ENCODE measurements at places on chromosomes 13 and 19. TPM values are rescaled to one million over a fixed set of nuclear protein-coding genes. Genes with fewer than 3 reads are reported as not detected.

DNA sequence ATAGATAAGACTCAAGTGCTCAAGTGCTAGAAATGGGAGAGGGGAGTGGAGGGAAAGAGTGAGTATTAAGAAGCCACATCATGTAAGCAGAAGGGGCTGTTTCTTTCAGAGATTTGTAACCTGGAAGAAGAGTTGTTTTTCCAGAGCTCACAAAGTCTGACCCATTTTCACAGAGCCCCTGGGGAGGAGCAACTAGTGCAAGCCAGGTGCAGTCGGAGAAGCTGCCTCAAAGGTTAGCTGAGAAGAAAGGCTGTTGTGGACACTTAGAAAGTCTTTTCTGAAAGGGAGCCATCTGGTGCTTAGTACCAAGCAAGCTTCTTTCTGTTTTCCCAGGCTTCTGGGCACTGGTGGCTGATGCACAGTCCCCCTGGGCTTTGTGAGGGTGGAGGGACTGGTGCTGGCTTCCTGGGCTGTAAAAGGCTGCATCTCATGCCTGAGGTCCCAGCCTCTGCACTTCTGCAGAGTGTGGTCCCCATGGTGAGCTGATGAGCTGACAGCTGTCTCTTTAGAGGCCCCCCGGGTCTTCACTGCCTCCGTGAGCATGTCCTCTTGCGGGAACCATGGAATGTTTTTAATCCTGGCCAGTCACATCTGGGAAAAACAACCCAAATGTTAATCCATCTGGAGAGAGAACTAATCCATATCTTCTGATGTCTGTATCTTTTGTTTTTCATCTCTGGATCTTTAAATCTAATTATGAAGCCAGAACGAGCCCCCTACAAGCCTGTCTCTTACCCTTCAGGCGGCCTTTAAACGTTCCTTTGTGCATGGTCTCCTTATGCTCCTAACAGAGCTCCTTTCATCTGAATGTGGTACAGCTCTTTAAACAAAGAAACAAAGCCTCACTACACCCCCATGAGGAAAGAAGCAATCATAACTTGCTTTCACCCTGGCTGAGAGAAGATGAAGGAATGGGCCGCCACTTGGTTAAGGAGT, 40.2 kb downstream of the OLFM4 start:
- no peak for DNase-seq

- no peak for DNase-seq
Observed at GRCh38 chr13:39407786-39408185, 195.2 kb downstream of the LHFPL6 start.

DNA sequence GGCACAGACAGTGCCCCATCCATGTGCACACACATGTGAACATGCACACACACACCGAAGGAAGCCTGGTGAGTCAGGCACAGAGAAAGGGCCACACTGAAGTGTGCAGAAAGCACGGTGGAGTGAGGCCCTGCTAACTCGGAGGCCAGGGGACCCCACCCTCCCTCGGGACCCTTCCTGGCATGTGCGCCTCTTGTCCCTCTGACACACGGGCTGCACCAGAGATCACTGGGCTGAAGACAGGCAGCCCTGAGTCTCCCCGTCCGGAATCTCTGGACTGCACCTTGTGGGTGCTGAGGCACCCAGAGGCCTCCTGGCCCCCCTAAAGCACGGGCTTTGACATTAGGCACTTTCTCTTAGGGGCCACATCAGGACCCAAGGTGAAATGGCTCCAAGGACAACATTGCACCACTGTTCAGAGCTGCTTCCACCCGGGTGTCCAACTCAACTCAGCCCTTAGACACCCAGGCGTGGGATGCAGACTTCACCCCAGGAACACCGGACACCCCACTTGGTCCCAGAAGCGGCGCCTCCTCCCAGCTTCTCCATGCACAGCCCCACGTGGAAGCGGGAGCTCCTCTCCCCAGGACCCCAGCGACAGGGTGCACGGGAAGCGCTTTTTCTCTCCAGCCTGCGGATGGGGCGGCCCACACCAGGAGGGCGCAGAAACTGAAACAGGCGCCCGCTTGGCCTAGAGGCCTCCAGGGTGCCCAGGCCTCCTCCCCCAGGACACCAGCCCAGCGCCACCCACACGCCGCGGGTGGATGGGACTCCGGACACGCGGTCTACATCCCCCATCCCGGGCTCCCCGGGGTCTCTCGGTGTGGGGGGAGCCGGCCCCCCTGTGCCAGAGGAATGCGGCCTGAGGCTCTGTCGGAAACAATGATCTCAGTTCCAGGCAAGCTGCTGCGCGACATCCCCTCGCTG, 90.2 kb downstream of the SPACA7 start:
- no peak for DNase-seq

GRCh38 chr13:110062077-110062776, 244.7 kb downstream of the COL4A1 start:
- DNase-seq, result no peak

- DNase-seq, result no peak
Observed at GRCh38 chr13:105918842-105919741, 616.4 kb downstream of the EFNB2 start.

DNA sequence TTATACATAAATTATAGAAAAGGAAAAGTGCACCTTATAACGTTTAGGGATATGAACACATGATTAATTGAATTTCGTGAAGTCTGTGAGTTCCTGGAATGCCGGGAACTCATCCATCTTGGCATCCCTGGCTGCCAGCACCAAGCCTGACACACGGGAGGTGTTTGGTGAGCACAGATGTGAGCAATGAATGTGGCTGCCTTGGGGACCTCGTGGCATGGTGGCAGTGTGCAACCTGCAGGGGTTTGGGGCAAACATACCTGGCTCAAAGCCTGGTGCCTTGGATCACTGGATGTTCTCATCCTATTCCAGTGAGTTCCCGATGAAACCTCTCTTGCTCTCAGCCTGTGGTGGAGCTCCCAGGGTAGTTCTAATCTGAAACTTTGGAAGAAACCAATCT, 10.4 kb upstream of the MAP2K2 start:
- no peak for DNase-seq

GRCh38 chr13:29977476-29978120, 127.2 kb upstream of the UBL3 start:
- DNase-seq, result no peak

The IL12RB1 gene
- total RNA-seq, result 20.5 TPM

The MAST1 gene
- total RNA-seq, result 0.60 TPM

GRCh38 chr13:32253911-32254399, 61.2 kb downstream of the ZAR1L start:
- DNase-seq, result no peak

DNA sequence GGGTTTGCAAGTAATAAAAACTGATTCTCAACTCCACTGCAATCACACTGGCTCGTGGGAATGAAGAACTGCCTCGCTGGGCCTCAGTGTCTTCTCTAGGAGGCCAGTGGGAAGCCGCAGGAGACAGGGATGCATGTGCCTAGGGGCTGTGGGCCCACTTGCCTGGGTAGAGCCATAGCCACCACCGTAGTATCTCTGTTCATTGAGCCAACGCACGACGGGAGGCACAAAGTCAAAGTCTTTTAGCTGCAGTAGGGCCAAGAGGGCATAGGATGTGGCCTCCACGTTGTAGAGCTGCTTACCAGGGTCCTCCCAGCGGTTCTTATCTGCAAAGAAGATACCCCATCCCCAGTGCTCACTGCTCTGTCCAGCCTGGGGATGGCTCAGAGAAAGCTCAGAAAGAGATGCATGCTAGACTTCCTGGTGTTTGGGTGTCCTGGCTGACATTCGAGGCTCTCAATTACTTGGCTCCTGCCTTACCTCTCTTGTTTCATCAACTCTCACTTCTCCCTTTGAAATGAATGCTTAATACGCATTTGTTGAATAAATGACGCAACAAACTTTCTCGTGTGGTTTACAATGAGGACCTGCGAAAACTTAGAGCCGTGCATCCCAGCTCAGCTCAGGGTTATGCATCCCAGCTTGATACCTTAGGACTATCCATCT, 16.1 kb upstream of the TNFSF14 start:
- no peak for DNase-seq

- DNase-seq, result no peak
Observed at GRCh38 chr19:38003438-38004185, 96.6 kb downstream of the SIPA1L3 start.

DNA sequence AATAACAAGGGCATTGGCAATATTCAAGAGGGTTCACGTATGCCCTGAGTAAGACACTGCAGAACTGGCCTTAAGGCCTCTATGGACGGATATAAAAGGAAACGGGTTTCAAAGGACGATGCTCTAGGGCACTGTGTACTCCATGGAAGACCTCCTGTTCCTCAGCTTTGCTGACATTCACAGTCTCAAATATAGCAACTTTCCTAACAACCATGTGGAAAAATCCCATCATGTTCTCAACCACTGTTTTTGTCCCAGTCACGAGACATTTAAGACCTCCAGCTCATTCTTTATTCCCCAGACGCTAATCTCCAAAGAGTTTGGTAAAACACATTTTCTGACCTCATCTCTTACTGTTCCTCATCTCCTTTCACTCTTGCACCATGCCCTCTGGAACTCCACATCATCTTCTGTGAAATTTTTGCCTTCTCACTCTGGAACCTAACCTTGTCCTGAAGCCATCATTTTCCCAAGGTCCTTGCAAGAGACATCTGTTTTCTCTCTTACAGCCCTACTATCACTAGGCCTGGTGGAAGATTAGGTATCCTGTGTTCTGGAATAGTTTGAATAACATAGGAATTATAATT, 37.6 kb downstream of the SPRY2 start:
- no peak for DNase-seq
